ENCODE measurements at places on chromosomes 1 and 21.
A peak's percentile ranks its signal among the peaks of the same experiment; 100 is the strongest.

- no peaks in the 10 kb centered on the region for H3K36me3 ChIP-seq
- no peak overlapping the region for H3K27ac ChIP-seq
- no peaks in the 10 kb centered on the region for H3K27me3 ChIP-seq
- no peak overlapping the region for H3K4me3 ChIP-seq
These were observed 45.9 kb downstream of the MORN1 start for GRCh38 chr1:2345297-2346075.

DNA sequence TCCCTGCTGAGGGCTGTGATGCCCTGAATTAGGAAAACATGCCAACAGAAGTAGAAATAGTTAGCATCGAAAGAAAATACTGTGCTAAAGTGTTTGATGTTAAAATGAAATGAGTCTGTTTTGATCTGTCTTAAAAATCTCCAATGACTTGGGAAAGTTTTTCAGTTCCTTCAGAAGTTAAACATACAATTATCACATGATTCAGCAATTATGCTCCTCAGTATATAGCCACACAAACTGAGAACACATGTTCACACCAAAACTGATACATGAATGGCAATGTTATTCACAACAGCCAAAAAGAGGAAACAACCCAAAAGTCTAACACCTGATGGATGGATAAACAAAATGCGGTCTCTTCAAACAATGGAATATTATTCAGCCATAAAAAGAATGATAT, 130.6 kb downstream of the PTPN14 start:
- DNase-seq = no peak
- peaks cover 47% of the 10 kb centered on the region for H3K4me1 ChIP-seq
- H3K4me3 ChIP-seq = no peak overlapping the region
- peaks cover 2% of the 10 kb centered on the region for H3K36me3 ChIP-seq
- no peak overlapping the region for H3K27ac ChIP-seq
- H3K27me3 ChIP-seq = no peaks in the 10 kb centered on the region

GRCh38 chr1:16017461-16018303, at the start of gene HSPB7:
Gene HSPB7, minus strand, starts transcription at chr1:16018043. Its CDS starts 80 bp downstream, at chr1:16017963.
- H3K27me3 ChIP-seq = peaks cover 7% of the 10 kb centered on the region
- H3K36me3 ChIP-seq = no peaks in the 10 kb centered on the region
- peaks cover 14% of the 10 kb centered on the region for H3K4me1 ChIP-seq
- DNase-seq = no peak
- H3K27ac ChIP-seq = no peak within 1 kb of the TSS

- H3K36me3 ChIP-seq = peaks cover 21% of the 10 kb centered on the region
- H3K27me3 ChIP-seq = no peaks in the 10 kb centered on the region
- no peak for DNase-seq
These were observed 26.2 kb upstream of the TARBP1 start for GRCh38 chr1:234504969-234505768.

DNA sequence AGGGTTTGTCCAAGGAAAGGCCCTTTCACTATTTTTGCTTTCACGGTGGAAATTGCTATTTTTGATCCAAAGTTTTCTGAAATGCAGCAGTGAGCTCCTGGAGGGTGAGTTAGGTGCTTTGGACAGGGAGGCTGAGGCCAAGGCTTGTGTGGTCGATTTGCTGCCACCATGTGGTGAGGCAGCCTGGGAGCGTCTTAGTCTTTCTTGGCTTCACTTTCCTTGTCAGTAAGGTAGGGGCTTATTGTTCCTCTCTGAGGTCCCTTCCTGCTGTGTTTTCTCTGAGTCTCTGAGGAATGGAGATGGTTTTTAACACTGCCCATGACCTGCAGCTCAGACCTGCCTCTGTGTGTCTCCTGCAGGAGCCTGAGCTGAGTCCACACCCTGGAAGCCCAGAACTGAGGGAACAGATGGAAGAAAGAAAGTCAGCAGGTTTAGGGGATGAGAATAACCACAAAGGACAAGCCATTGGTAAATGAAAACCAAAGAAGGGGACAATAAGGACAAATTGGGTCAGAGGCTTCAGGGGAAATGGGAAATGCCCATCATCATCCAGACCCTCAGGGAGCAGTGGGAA, 20.1 kb upstream of the S100A10 start:
- no peak overlapping the region for H3K4me3 ChIP-seq
- peaks cover 2% of the 10 kb centered on the region for H3K36me3 ChIP-seq
- peaks cover 7% of the 10 kb centered on the region for H3K4me1 ChIP-seq

DNA sequence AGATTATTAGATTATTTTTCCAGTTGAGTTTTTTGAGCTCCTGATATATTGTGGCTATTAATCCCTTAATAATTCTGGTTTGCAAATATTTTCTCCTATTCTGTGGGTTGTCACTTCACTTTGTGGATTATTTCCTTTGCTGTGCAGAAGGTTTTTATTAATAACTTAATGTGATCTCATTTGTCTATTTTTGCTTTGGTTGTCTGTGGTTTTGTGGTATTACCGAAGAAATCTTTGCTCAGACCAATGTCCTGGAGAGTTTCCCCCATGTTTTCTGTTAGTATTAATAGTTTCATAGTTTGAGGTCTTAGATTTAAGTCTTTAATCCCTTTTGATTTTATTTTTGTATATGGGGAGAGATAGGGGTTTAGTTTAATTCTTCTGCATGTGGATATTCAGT, 7.1 kb upstream of the TBX19 start:
- H3K36me3 ChIP-seq = peaks cover 2% of the 10 kb centered on the region
- no peak for DNase-seq
- no peaks in the 10 kb centered on the region for H3K4me1 ChIP-seq
- no peak overlapping the region for H3K27ac ChIP-seq
- peaks cover 4% of the 10 kb centered on the region for H3K27me3 ChIP-seq

DNA sequence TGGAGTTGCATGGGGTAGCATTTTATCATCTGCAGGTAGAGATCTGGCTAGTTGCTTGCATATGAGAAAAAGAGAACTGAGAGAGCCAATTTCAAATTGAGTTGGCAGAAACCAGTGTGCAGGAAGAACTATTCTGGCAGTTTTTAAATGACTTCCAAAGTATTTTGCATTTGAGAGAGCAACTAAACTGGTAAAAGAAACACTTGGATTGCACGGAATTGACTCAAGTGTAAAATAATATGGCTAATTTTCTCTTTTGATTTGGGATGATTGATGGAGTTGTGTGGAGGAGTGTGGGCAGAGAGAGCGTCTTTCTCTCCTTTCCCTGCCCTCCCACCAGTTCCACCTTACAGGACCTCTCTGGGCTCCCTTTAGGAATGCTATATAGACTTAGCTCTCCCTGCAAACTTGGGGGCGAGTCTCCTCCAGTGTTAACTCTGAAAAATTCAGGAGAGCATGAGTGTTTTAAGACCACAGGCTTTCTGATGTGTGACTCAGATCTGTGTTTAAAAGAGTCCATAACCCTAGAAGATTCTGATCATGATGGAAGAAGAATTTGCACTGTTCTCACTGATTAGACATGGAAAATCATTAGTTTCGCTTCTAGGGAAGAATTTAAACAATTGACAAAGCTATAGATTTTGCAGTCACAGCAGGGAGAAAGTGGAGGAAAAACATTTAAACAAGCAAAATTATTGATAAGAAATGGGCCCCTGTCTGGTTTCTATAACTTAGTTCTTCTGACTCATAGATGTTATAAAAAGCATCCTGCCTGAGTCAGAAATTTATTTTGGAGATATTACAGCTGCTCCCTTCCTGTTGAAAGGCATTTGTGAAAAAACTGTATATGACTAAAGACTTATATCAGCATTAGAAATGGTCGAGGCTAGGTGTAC, 24.9 kb upstream of the CTBS start:
- H3K27ac ChIP-seq = peak overlapping the region; percentile 78
- no peak for DNase-seq
- peaks cover 24% of the 10 kb centered on the region for H3K4me1 ChIP-seq
- H3K27me3 ChIP-seq = no peaks in the 10 kb centered on the region
- peaks cover 2% of the 10 kb centered on the region for H3K36me3 ChIP-seq

- H3K4me3 ChIP-seq = no peak overlapping the region
- H3K27ac ChIP-seq = no peak overlapping the region
- H3K36me3 ChIP-seq = peaks cover 24% of the 10 kb centered on the region
- no peaks in the 10 kb centered on the region for H3K27me3 ChIP-seq
- H3K4me1 ChIP-seq = no peaks in the 10 kb centered on the region
These were observed 65.2 kb downstream of the SLC37A1 start for GRCh38 chr21:42578761-42579415.

- DNase-seq = no peak
- H3K27me3 ChIP-seq = peaks cover 11% of the 10 kb centered on the region
- H3K4me3 ChIP-seq = no peak overlapping the region
- no peaks in the 10 kb centered on the region for H3K36me3 ChIP-seq
- H3K27ac ChIP-seq = no peak overlapping the region
These were observed 63.0 kb downstream of the VCAM1 start for GRCh38 chr1:100782473-100783039.

GRCh38 chr1:30760596-30761324, 3.2 kb upstream of the LAPTM5 start:
- no peak for DNase-seq
- H3K4me3 ChIP-seq = peak overlapping the region; percentile 30

GRCh38 chr1:54745274-54745673, 19.0 kb downstream of the PARS2 start:
- H3K27me3 ChIP-seq = peaks cover 2% of the 10 kb centered on the region
- no peaks in the 10 kb centered on the region for H3K4me1 ChIP-seq
- DNase-seq = no peak
- H3K4me3 ChIP-seq = no peak overlapping the region

DNA sequence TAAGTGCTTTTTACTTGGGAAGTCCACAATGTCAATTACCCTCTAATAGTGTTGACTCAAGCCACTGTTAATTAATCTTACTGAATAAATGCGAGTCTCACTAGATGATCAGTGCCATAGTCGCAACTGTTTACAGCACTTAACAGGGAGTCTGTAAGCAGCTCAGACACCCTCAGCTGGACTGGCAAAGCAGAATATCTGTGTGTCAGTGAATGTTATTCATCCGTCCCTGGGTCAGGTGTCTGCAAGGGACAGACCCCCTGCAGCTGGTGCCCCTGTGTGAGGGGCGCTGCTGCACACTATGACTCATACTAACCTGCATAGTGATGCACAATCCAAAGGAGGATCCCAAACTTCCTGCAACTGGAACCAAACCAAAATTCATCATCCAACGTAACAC, 306.5 kb downstream of the HHIPL2 start:
- no peak overlapping the region for H3K27ac ChIP-seq
- DNase-seq = no peak
- no peak overlapping the region for H3K4me3 ChIP-seq
- no peaks in the 10 kb centered on the region for H3K36me3 ChIP-seq

GRCh38 chr1:71651214-71651613, 570.4 kb upstream of the ZRANB2 start:
- H3K4me1 ChIP-seq = no peaks in the 10 kb centered on the region
- no peaks in the 10 kb centered on the region for H3K36me3 ChIP-seq
- DNase-seq = no peak
- H3K27ac ChIP-seq = no peak overlapping the region
- no peak overlapping the region for H3K4me3 ChIP-seq

DNA sequence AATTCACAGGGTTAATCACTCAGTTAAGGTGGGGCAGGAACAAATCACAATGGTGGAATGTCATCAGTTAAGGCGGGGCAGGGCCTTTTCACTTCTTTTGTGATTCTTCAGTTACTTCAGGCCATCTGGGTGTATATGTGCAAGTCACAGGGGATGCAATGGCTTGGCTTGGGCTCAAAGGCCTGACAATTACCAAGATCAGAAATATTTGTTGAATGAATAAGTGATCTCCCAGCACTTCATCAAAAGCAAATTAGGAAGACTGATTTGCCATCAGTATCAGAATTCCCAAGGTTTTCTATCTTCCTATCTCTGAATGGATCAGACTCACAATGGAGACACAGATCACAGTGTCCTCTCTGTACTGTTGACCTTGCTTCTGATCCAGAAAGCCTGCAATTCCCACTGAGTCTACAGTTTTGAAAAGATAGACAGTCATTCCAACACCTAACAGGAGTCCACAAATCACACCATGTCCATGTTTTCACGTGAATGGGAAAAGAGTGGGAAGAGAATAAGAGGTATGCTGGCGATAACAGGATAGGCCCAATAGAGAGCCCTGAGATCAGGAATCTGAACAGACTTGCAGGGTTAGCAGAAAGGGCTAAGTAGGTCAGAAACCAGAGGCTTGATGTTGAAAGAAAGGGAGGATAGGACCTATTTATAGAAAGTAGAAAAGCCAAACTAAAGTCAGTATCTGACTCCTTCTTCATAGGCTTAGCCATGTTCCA, 75.3 kb downstream of the KCNK1 start:
- H3K27me3 ChIP-seq = peaks cover 2% of the 10 kb centered on the region
- no peak for DNase-seq
- H3K36me3 ChIP-seq = no peaks in the 10 kb centered on the region
- no peaks in the 10 kb centered on the region for H3K4me1 ChIP-seq

GRCh38 chr1:11447903-11448302, 31.1 kb upstream of the DISP3 start:
- no peak for DNase-seq
- H3K27ac ChIP-seq = no peak overlapping the region
- H3K4me1 ChIP-seq = no peaks in the 10 kb centered on the region
- H3K4me3 ChIP-seq = no peak overlapping the region
- H3K27me3 ChIP-seq = peaks cover 12% of the 10 kb centered on the region

- no peaks in the 10 kb centered on the region for H3K36me3 ChIP-seq
- peaks cover 12% of the 10 kb centered on the region for H3K27me3 ChIP-seq
- no peak overlapping the region for H3K27ac ChIP-seq
- H3K4me1 ChIP-seq = no peaks in the 10 kb centered on the region
These were observed 9.0 kb upstream of the RPL5 start for GRCh38 chr1:92822879-92823278.

DNA sequence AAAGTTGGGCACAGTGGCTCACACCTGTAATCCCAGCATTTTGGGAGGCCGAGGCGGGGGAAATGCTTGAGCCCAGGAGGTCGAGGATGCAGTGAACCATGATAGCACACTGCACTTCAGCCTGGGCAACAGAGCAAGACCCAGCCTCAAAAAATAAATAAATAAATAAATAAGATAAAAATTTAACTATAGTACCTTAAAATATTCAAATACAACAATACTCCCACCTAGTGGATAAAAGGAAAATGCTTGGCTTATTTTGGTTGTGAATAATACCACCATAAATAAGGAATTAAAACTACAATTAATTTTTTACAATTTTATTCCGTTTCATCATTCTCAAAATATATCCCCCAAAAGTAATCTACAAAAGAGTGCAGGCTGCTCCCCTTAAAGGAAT, 8.1 kb downstream of the PSMG1 start:
- no peaks in the 10 kb centered on the region for H3K27me3 ChIP-seq
- H3K36me3 ChIP-seq = peaks cover 31% of the 10 kb centered on the region
- H3K4me3 ChIP-seq = no peak overlapping the region
- H3K27ac ChIP-seq = no peak overlapping the region

DNA sequence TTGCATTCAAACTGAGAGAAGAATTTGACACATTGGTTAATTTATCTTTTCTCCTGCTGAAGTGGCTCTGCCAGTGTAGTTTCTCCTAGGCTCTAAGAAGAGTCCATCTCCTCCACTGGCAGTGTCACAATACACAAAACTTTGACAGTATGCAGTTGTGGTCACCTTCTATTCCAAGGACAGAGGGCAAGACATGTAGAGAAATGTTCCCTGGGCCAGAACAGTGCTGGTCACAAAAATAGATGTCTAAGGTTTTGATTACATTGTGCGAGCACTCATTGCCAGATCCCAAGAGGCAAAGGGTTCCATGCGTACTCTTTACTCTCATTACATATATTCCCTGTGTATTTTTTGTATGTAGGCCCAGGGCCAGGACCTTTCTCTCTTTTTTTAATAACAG, 148.1 kb upstream of the UBE2U start:
- DNase-seq = no peak
- H3K27ac ChIP-seq = no peak overlapping the region
- peaks cover 7% of the 10 kb centered on the region for H3K27me3 ChIP-seq
- no peaks in the 10 kb centered on the region for H3K36me3 ChIP-seq
